Stimulated activated CD8-positive, alpha-beta memory T cell treated with anti-CD3 and anti-CD28 coated beads, Interleukin-12 subunit alpha, Interleukin-12 subunit beta, amount 100 ng/mL, for 1 hour (primary cell): ENCODE measurements at places on chromosomes 7 and 10.

DNA sequence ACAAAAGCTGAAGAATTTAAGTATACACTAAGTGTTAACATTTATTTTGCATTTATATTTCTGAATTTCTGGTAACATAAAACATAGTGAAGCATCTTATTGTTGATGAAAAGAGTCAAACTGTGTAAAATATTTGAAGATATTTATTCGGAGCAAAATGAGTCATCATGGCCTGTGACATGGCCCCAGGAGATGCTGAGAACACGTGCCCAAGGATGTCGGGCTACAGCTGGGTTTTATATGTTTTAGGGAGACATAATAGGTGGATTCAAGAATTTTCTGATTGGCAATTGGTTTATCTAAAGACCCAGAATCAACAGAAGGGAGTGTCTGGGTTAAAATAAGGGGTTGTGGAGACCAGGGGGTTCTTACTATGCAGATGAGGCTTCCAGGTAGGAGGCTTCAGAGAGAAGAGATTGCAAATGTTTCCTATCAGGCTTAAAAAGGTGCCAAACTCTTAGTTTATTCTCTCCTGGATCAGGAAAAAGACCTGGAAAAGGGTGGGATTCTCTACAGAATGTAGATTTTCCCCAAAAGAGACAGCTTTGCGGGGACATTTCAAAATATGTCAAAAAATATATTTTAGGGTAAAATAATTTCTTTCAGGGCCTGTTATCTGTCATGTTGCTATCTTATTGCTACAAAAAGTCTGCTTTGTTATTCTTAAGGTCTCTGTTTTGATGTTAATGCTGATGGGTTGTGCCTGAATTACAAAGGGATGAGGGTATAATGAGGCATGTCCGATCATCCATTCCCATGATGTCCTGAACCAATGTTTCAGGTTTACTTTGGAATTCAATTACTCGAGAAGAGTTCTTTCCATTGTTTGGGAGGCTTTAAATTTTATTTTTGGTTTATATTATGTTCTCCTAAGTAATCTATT lies 74.5 kb downstream of the VWDE start:
- DNase-seq: no peak

DNA sequence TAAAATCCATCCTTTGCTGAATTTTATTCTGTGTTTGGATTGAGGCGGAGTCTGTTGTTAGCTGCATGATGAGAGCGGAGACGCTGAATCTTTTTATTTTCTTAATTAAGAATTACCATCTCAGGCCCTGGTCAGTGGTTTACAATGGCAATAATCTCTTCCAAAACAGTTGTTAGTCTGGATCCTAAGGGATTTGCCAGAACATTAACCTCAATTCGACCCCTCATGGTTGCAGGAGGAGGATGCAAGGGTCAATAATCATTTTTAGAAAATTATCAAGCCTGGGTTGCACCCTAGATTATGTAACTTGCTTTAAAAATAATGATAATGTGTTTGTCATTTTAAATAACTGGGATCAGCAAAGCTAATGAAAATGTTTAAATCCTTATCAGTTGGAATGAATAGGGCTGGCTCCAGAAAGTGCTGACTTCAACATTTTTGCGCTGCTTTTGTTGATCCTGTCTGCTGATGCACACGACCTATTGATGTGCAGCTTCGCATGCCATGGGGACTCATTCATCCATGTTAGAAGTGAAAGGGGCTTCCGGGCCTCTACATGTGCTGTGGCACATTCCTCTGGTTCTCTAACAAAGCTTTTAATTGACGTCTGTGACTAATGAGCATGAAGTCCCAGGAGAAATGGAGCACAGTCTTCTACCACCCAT lies 80.7 kb upstream of the KIAA1217 start:
- DNase-seq: no peak

DNA sequence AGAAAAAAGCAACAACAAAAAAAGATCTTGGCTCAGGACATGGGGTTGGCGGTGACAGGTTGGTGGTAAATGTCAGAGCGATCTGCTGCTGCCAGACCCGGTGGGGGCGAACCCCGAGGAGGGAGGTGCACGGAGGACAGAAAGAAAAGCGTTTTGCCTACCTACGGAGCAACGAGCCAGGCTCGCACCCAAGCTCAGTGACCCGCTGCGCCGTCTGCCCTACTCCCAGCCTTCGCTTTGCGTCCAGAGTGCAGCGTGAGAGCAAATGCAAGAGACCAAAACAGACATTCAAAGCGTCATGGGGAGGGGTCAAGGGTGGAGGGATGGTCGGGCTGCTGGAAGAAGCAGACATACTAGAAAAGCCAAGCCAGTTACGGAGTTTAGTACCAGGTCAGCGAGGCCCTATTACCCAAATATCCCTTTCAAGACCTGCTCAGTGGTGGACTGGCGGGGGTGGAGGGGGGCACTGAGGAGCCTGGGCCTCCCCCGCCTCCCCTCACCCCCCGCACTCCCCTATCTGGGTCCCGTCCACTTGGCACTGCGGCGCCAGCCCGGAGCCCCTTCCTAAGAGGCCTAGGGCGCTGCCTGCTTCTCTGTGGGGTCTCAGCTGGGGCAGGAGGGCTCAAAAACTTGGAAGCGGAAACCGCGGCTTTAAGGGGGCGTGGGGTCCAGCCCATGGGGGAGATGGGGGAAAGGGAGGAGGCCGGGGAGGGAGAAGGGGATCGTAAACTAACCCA lies 66.9 kb downstream of the SLC29A4 start:
- no peak for DNase-seq

GRCh38 chr10:9833942-9834341 lies 1183.7 kb upstream of the CELF2 start:
- DNase-seq: no peak

- DNase-seq: no peak
These were observed 114.9 kb upstream of the ZEB1 start for GRCh38 chr10:31204090-31204489.

- DNase-seq: no peak
These were observed 7.5 kb downstream of the RASGEF1A start for GRCh38 chr10:43259213-43259991.

GRCh38 chr7:29277436-29278215 lies 83.1 kb downstream of the CHN2 start:
- no peak for DNase-seq

DNA sequence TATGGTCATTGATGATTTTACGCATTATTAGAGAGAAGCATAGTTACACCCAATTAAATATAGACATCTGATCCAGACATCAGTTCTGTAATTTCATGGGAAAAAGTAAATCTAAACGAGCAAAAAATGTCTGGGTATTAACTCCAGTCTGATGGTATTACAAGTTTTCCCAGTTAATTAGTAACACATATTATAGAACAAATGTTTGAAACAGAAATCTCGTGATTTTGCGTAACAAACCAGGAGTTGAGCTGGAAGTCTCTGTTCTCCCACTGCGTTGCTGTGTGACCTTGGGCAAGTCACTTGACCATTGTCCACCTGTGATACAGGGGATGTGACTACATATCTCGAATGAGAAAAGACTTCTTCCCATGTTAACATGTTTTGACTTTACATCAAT lies 43.3 kb downstream of the RBM20 start:
- DNase-seq: no peak

GRCh38 chr7:117272017-117272759 lies 50.7 kb downstream of the WNT2 start:
- no peak for DNase-seq
